ENCODE measurements at places on chromosomes 7 and 10.
A peak's percentile ranks its signal among the peaks of the same experiment; 100 is the strongest.

DNA sequence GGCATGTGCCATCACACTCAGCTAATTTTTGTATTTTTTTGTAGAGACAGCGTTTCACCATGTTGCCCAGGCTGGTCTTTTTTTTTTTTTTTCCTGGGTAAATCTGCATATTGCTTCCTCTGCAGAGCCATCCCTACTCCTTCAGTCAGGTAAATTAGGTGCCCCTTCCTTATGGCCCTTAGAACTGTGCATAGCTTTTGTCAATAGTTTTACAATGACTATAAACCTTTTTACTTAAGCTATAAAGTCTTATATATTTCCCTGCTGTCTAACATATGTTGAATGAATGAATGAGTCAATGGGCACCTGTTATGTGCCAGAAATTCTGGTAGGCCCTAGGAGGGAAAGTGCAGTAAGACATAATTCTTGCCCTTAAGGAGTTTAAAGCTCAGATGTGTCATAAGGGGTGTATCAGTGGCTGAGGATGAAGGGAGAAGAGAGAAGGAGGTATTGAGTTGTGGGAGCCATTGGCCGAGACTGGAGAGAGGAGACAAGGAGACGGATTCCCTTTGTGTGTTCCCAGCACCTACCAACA is 30.6 kb upstream of the UBE2D1 start:
- DNase-seq: no peak

- no peak for DNase-seq
Observed at GRCh38 chr7:116027786-116028185, 2.8 kb downstream of the TFEC start.

- DNase-seq: no peak
Observed at GRCh38 chr7:144824360-144824759, 11.5 kb downstream of the TPK1 start.

DNA sequence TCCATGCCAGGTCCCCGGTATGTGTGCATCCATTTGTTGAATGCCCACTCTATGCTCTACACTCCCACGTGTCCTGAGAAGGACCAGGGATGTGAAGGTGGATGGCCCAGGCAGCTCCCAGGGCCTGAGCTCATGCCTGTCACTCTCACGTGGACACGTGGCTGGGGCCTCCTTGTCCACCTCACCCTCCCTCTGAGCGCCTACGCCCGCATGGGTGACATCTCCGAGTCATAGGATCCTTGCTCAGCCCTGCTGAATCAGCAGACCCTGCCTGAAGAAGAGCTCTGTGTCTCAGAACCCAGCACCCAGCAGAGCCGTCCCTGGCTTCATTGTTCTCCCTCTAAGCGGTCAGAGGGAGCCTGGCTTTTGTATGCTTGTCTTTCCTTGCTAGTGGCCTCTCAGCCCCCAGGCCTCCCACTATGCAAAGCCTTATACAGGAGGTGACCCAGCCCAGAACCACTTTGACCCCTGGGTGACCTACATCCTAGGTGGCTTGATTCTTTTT is 107.9 kb upstream of the PPIF start:
- DNase-seq: peak; percentile 59

GRCh38 chr7:107236862-107237261 is 68.1 kb downstream of the HBP1 start:
- no peak for DNase-seq

GRCh38 chr7:116601426-116601825 is 70.6 kb upstream of the MET start:
- DNase-seq: no peak

- DNase-seq: no peak
Observed at GRCh38 chr7:130483031-130483430, 8.9 kb upstream of the MEST start.

- DNase-seq: no peak
Observed at GRCh38 chr10:52212062-52212461, 102.0 kb upstream of the DKK1 start.

- DNase-seq: no peak
Observed at GRCh38 chr10:58859526-58859925, 316.9 kb upstream of the PHYHIPL start.
